ENCODE measurements at places on chromosomes 2 and 18. TPM values are rescaled to one million over a fixed set of nuclear protein-coding genes. Genes with fewer than 3 reads are reported as not detected.

DNA sequence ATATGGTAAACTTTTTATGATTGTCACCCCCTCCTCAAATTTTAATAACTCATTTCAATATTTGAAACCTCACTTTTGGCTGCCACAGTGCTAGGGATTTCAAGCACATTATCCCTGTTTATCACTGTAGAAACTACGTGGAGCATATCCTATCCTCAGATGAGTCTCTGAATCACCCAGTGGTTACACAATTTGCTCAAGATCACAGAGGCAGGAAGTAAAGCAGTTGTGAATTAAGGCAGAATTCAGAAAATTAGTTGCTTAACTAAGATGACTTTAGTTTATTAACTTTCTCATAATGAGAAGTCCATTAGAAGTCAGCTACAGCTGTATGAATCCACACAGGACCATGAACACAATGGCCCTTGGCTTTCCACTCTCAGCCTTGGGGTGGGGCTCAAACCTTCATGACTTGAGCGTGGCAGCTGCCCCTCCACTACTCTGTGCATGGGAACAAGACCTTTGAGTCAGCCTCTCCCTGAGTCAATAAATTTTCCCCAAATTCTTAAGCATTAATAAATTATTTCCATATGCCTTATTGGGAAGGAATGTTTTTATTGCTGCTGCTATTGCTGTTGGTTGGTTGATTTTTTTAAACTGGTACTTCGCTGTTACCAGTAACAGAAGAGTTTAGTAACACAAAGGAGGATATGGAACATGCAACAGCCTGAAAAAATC is 369.0 kb downstream of the CBLN2 start:
- DNase-seq, result no peak

- DNase-seq, result no peak
These were observed 54.1 kb upstream of the CAB39 start for GRCh38 chr2:230658577-230658876.

GRCh38 chr2:109699646-109700045 is 85.5 kb downstream of the SOWAHC start:
- no peak for DNase-seq

DNA sequence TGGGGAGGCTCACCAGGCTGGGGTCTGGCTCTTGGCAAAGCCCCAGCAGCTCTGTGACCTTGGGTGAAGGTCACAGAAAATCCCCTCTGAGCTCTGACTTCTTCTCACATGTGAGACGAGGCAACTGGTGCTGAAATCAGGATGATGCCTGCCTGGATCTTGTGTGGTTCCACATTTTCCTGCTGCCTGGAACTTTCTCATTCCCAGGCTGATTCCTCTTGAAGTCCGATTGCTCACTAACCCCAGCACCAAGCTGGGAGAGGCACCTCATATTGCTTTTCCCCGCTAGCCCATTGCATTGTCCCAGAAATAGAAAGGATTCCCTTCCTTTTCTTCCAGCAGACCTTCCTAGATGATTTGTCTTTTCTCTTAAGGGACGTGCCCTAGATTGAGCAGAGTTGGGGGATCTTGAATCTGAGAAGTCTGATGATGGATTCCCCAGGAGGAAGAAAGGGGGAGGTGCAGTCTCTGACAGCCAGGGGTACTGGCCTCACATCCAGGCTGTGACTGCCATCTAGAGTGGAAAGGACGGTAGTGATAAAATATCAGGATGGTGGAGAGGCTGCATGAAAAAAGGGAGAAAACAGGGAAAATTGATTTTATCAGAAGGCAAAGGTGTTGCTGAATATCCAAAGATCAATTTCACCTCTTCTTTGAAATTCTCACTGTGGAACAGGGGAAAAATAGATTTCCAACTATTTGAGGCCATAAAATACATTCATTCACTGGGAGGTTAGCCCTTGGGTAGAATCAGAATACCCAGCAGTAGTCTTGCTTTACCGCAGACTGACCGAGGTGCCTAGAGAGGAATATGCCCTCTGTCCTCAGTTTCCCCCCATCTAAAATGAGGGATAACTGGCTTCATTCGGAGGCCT is 96.3 kb downstream of the FAM210A start:
- no peak for DNase-seq

GRCh38 chr2:160956243-160956802 is 203.9 kb upstream of the TANK start:
- DNase-seq, result no peak

Gene SNTG2
- 1.7 TPM for total RNA-seq

All from CD8-positive, alpha-beta memory T cell (primary cell).